ENCODE measurements at places on chromosomes 1 and 21.

- DNase-seq = no peak
Observed at GRCh38 chr1:23848673-23849616, 19.1 kb downstream of the FUCA1 start.

GRCh38 chr1:30334767-30335166, 388.6 kb downstream of the MATN1 start:
- DNase-seq = no peak

DNA sequence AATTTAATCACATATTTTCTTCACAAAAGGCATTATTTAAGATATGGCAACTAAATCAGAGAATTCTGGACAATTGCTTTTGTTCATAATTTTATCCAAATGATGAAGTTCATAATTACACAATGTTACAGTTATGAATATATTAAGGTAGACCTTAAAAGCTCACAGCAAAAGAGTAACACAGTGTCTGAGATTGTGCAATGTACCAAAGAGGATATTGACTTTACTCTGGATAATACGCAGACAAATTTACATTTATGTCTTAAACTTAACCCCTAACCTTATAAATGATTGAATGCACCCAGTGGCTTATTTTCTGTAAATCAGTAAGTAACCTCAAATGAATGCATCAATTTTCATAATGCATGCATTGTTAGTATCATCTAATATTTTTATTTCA, 216.2 kb upstream of the SAMSN1 start:
- DNase-seq = no peak

DNA sequence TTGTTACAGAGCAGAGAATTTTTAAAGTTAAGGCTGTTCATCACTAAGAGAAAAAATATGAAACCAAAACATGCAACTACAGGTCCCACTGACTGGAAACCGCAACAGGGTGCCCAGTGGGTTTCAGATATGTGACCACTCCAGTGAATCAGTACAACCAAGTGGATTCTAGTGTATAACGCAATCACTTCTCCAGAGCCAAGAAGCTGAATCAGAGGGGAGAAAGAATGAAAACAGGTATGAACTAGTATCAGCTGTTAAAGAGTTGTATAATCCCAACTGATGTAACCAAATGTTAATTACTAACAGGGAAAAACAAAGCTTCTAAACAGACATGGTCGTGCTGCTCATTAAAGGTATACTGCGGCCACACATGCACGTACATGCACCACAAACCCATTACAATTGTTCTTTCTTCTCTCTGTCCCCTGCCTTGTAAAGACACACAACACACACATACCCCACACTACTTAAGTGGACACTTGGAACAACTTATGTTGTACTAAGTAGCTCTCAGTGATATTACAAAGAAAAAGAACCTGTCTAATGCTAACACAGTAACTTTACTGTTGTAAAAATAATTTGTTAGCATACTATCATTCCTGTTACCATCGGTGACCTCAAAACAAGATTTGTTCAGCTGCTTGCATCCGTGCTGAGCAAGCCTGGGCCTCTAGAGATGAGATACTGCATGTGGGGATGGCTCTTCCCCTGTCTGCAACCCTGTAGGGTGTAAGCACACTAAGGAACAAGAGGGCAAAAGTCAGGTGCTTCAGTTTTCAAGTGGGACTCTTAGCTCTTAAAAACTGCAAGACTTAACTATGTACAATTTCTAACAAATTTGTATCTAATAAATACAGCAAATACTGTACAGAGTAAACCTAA, 74.2 kb downstream of the PTPN14 start:
- DNase-seq = no peak

DNA sequence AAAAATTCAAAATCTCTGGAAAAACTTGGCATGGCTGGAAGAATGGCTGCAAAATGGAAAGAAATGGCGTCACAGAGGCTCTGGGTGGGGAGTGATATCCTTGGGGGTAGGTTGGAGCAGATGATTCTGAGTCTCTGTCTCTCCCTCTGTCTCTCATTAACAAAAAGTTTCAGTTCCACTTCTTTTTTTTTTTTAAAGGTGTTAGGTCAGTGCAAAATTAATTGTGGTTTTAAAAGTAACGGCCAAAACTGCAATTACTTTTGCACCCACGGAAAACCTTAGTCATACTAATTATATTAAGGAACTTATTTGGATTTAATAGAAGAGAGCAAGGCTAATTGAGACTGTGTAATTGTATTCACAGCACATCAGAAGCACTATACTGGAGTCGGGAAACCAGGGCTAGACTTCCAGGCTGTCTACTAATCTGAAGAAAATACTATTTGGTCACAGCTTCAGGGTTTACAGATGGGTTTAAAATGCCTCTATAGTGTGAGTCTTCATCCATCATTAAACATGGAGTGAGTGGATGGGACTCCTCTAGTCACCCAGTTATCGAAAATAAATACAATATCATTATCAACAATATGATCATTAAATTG, 289.1 kb upstream of the PLD5 start:
- no peak for DNase-seq

GRCh38 chr1:67801903-67802302, 31.4 kb downstream of the GNG12 start:
- DNase-seq = no peak
